Stimulated activated CD8-positive, alpha-beta memory T cell treated with anti-CD3 and anti-CD28 coated beads, Interleukin-2, amount 100 ng/mL, for 1 hour (primary cell): ENCODE measurements at places on chromosomes 11 and 22.

- DNase-seq: no peak
Observed at GRCh38 chr11:117620086-117620485, 176.9 kb downstream of the DSCAML1 start.

GRCh38 chr11:68335683-68336082 lies 23.3 kb downstream of the LRP5 start:
- no peak for DNase-seq

- DNase-seq: no peak
Observed at GRCh38 chr11:128195057-128195751, 392.2 kb downstream of the ETS1 start.

GRCh38 chr22:17988800-17989513 lies 35.4 kb downstream of the MICAL3 start:
- DNase-seq: no peak

DNA sequence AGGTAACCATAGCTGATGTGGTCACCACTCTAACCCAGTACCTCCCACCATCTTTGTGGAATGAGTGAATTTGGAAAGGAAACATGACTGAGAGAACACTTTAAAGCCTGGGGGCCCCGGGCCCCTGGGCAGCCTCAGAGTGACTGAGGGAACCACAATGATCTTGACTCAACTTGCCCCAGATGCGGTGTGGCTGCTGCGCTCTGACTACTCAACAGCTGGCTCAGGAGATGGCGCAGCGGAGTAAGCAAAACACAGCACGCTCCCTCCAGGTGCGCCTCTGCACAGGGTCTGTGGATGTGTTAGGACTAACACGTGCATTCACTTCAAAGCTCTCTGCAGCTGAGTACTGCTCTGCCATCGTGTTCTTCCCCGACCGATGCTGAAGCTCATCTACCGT lies 5.9 kb downstream of the RNF215 start:
- DNase-seq: no peak

DNA sequence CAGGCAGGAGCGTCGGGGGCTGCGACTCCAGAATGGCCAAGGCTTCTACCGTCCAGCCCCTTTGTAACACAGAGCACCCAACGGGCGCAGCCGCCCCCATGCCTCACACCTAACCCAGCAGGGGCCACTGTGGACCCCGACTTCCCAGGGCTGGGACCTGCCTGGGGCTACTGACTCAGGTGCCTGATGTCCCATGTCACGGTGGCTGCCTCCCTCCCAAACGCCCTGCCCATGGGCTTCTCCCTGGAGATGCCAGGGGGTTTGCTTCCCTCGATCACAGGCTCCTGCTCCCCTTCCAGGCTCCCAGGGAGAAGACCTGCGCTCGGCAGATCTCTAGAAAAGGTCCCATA lies 84.0 kb downstream of the MYEOV start:
- DNase-seq: no peak

- no peak for DNase-seq
Observed at GRCh38 chr11:69909561-69910518, 90.6 kb upstream of the FGF3 start.

GRCh38 chr22:43826142-43827002 lies 14.3 kb upstream of the EFCAB6 start:
- DNase-seq: no peak

GRCh38 chr11:78898266-78898775 lies 323.7 kb upstream of the NARS2 start:
- DNase-seq: no peak

DNA sequence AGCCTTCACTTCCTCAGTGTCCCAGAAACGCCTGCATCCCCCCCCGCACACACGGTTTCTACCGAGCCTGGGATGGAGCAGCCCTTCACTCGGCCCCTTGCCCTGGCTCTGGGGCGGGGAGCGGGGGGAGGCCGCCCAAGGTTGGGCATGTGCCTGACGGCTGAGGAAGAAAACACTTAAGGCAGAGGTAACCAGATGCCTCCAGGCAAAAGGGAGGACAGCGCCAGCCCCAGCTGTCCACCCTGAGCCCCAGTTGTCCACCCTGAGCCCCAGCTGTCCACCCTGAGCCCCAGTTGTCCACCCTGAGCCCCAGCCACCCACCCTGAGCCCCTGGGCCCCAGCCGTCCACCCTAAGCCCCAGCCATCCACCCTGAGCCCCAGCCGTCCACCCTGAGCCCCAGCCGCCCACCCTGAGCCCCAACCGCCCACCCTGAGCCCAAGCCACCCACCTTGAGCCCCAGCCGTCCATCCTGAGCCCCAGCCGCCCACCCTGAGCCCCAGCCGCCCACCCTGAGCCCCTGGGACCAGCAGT lies 3.8 kb upstream of the TTLL8 start:
- no peak for DNase-seq

GRCh38 chr11:57761301-57762234 lies at the start of gene CTNND1:
TSS of gene CTNND1 (plus strand) at chr11:57761802. CDS start at chr11:57791479, 29,677 bp downstream.
- DNase-seq: no peak

DNA sequence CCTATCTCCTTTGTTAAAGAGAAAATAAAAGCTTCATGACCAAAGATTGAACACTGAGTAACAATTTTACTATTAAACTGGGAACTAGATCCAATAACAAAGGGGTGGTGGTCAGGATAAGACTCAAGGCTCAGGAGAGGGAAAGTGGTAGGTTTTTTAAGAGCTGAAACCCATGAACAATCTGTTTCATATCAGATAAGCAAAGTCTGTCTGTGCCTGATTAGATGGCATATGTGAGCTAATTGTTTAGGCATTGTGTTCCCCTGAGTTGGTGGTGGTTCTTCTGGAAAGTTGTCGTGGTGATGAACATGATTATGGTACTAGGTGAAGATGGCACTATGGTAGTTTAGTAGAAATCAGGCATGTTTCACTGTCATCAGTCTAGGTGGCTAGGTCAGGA lies 24.4 kb downstream of the USP47 start:
- DNase-seq: no peak

- no peak for DNase-seq
Observed at GRCh38 chr22:37171662-37172061, 16.4 kb downstream of the C1QTNF6 start.

DNA sequence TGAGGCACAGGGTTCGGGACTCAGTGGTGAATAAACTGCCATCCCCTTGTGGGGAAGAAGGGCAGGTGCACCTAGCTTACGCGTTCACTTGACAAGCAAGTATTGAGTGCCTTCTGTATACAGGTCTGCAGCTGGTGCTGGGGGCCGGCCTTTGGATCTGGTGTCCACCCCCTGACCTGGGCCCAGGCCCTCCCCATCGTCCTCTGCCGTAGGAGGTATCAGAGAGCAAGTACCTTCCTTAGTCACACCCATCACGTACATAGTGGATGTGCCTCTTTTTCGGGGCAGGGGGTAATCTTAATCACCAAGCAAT lies 53.3 kb downstream of the SMIM38 start:
- no peak for DNase-seq

DNA sequence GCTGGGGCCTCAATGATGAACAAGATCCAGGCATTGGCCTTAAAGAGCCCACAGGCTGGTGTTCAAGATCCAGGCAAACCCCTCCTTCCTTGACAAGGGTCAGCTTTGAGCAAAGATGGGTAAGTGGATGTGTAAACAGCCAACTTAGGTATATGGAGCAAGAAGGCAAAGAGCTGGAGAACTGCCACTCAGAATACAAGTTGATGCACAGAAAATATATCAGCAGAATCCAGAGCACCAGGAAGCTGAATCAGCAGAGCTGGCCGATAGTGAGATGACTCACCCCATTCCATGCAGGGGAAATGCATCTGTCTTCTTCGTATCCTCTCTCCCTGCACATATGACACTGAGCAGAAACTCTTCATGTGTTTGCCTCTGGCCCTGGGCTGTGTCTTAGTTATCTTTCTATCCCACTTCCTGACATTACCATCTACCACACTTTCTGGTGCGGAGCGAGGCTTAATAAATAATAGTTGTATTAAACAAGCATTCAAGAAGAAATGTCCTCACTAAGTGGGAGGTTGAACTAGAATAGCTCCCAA lies 57.8 kb downstream of the ENDOD1 start:
- DNase-seq: no peak

DNA sequence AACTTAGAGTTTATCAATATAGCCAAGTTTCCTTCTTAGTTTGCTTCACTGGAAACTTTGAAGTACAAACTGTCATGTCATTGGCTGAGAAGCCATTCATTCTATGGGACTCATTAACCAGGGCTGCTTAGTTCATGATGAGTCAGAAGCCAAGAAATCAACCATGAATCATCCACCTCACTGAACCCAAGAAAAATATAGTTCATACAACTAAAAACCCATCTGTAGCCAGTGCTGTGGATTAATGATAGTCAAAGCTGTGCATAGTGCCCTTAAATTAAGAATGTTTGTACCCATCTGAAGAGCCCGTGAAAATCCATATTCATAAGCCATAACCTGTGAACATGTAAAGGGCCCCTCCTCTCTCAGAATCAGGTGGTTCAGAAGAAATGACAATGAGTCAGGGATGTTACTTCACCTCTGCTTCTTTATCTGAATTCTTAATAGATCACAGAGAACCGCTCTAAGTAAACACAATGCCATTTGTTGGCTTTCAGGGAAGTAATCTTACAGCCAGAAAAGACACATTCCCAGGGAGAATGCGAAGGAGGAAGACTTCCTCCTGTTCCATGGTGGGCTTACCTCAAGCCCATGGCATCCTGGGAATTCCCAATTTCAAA lies 25.4 kb downstream of the MMP20 start:
- no peak for DNase-seq

DNA sequence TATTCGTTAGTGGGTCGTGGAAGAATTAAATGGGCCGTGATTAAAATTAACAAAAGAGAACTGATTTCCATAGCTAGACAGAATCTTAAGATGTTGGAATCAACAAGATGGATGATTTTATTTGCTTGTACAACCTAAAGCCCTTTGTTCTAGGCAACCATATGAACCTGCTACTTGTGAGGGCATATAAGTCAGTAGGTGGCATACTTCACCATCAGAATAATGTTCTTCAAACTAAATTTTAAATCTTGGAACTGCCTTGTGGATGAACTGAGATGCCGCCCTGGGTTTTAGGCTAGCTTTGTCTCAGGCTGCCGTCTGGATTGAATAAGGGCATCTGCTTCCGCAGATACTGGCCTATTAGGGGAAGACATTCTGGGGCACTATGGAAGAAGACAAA lies 40.9 kb downstream of the CSRP3 start:
- DNase-seq: no peak

DNA sequence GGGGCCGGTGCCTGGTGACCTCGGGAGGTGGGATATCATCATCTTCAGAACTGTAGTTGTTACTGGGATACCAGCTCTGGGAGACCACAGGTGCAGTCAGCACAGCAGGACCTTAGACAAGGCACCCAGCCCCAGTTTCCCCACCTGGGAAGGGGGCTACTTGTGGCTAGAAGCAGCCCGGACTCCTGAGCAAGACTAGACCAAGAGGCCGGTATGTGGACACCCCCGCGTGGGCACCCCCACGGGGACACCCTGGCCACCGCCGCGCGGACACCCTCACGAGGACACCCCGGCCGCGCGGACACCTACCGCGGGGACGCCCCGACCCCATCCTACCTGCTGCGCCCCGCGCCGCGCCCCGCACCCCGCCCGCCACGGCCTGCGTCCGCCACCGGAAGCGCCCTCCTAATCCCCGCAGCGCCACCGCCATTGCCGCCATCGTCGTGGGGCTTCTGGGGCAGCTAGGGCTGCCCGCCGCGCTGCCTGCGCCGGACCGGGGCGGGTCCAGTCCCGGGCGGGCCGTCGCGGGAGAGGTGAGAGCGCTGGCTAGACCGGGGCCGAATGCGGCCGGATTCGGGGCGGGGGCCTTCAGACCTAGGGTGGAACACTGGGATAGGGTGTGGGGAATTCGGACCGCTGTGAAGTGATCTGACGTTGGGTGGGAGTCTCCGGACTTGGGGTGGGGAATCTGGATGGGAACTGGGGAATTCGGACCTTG lies at the start of the genes COMT and TXNRD2:
Gene COMT, plus strand, starts transcription at position 408 of the 718 bp plus-strand sequence. CDS start 20,755 bp downstream, outside the sequence.
Gene TXNRD2, minus strand, starts transcription at position 454 of the 718 bp plus-strand sequence. Its CDS starts 15 bp downstream, at position 439.
- no peak for DNase-seq

- DNase-seq: no peak
Observed at GRCh38 chr11:61828629-61829407, 718 bp downstream of the FADS2 start.

GRCh38 chr11:100340466-100341319 lies 346.4 kb upstream of the ARHGAP42 start:
- no peak for DNase-seq

DNA sequence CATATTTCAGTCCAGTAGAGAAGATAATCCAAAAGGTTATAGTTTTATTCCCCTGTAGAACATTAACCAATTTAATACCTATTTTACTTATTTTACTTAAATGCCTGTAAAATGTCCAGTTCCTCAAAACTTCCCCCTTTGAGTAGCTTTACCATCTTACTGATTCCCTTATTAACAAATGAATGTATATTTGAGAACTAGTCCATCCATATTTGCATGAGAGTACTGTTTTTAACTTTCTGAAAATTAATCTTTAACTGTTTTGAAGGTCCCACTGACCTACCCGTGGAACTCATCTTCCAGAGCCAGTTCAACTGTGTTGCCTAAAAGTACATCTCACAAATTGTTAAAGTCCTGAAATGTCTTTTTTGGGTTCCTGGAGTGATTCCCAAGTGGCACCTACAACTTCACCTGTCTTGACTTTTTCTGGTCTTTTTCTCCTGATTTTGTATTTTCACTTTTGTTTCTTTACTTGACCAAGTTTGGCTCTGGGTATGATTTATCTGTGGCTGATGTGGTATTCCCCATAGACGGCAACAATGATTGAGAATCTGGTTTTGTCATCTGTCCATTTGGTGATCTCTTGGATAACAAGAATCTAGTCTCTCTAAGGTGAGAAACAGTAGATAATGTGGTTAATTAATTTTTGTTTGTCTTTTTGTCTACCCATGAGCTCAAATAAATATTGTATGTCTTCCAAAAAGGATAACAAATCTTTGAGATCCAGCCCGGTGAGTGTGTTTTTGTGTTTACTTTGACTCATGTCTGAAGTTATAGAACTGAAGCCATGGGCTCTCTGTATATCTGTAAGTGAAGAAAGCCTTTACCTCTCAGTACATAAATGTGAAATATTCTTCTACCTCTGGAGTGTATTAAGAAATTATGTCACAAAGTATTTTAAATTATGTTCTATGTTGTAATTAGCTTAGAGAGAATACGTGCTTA lies 174.2 kb downstream of the ETS1 start:
- no peak for DNase-seq

- no peak for DNase-seq
Observed at GRCh38 chr11:127066401-127067090, 66.0 kb upstream of the KIRREL3 start.

GRCh38 chr22:44441401-44442185 lies 56.4 kb downstream of the RTL6 start:
- no peak for DNase-seq

DNA sequence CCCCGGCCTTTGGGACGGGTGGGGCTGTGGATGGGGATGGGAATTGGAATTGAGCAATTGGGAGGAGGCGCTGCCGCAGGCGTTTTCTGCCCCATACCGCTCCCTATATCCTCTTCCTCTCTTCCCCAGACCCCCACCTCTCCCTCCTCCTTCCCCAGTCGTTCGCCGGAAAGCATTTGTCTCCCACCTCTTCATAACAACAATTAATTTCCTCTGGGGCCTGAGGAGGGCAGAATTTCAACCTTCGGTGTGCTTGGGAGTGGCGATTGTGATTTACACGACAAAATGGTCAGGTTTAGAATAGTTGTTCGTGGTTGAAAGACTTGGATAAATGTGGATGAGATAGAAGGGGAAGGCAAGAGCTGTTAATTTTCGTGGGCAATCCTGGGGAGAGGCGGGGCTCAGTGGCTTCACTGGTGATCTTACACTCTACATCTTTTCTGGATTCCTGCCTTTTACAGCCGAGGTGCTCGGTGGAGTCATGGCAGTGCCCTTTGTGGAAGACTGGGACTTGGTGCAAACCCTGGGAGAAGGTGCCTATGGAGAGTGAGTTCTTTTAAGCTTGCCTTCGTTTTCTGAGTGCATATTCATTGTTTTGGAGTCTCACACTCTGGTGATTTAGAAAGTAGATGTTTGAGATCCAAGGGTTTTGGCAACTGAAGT lies 1.5 kb downstream of the CHEK1 start:
- no peak for DNase-seq

GRCh38 chr22:46272762-46273431 lies 5.1 kb downstream of the TTC38 start:
- no peak for DNase-seq
